SHP77 (cell line): ENCODE measurements at places on chromosomes 12 and 14.

DNA sequence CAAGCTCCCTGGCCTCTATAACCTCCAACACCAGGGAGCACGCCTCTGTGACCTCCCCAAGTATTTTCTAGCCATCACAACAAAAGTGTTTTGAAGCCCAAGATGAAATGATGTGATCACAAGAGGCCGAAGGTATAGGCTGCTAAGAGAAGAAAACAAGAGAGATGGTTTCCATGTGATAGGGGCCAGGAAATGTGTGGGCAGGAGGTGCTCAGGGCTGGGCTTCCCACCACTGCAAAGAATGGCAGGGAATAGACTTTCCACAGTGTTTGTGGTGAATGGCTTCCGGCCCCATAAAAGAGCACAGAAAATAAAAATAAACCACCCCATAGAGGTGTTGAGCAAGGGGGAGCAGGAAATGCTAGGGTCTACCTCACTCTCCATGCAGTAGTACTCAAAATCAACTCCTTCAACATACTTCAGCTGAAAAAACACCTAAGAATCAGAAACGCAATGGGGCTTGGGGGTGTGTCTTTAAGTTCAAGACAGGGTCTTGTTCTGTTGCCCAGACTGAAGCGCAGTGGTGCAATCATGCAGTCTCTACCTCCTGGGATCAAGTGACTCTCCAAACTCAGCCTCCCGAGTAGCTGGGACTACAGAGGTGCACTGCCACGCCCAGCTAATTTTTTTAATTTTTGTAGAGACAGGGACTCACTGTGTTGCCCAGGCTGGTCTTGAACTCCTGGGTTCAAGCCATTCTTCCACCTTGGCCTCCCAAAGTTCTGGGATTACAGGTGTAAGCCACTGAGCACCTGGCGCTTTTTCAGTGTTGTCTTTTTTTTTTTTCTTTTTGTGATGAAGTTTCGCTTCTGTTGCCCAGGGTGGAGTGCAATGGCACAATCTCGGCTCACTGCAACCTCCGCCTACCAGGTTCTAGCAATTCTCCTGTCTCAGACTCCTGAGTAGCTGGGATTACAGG, 27.1 kb downstream of the DAD1 start:
- DNase-seq, result no peak

DNA sequence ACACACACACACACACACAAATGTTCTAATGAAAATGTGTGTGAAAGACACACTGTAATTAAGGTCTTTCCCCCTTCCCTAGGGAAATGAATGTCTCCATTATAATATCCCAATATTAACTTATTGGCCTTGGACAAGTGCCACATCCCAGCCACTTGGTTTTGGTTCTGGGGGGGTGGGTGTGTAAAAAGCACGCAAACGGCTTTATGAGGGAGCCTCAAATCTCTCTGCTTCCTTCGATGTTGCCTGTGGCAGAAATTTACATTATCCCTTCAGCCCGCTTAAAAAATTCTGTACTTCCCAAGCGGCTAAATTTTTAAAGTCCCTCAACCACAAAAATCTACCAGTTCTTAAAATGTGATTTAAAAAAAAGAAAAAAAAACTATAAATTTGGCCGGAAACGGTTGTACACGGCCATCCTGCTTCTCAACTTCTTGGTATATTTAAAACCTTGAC, 432 bp downstream of the C14orf93 start:
- DNase-seq, result no peak

DNA sequence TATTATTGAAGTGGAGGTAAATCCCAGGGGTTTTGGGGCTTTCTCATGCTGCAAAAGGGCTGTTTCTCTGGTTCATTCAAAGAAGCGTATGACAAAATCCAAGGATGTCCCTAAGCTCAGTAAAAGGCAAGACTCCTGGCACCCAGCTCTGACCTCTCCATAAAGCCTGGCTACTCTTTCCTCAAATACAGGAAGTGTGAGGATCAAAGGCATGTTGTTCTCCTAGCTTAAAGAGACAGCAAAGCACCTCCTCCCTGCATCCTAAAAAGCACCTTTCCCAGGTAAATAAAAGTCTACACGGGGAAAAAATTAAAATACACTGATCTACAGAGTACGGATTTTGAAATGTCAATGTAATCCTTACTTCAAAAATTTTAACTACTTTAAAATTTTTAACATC, 118.6 kb downstream of the LMNTD1 start:
- no peak for DNase-seq

DNA sequence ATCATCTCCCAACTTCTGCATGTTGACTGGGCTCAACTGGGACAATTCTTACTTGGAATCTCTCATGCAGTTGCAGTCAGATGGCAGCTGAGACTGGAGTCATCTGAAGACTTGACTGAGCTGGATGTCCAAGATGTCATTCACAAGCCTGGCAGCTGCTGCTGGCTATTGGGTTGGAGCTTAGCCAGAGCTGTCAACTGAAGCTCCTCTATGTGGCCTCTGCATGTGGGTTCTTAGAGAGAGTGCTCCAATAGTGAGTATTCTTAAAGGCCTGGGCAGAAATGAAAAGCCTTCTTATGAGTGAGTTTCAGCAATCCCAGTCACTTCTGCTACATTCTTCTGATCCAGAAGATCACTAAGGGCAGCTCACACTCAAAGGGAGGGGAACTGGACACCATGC, 440.9 kb downstream of the LRIG3 start:
- DNase-seq, result no peak

DNA sequence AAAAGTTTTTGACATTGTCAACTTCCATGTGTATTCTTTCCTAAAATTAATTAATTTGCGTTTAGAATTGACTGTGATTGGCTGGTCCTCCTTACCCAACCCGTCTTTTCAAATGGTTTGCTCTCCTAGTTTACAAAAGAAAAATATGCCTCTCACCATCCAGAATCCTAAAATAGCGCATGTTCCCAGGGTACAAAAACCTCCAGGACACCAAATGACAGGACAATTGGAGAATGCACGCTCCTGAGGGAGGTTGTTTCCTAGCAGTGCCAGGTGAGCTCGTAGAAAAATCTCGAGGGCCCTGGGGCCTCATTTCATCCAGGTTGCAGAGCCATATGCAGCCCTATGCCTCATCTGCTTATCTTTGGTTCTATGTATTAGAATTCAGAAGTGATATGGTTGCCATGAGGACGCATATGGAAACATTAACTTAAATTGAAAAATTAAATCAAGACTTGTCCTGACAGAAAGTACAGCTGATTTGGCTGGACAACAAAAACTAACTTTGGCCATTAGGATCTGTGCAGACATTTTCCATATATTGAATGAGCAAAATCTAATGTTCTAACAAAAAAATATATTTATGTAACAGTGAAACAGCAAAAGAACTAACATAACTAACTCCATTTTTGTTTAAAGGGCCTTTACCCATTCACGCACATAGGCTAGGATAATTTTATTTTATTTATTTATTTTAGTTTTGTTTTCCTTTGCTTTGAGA, 28.2 kb upstream of the EGLN3 start:
- DNase-seq, result no peak

DNA sequence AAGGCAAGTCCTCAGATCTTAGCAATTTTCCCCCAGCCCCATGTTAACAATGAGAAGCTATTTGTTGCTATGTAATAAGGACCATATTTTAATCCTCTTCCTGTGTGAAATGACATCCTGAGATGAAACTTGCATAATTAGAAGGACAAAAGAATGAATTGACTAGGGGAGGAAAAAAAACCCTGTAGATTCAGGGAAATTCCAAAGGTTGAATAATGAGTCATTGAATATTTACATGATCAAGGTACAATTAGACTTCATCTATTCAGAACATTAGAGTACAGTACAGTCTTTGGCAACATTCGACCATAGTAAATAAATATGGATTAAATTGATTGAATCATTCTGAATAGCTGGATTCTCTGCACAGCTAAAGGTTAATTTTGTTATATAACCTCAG, 9.4 kb downstream of the MYBPC1 start:
- no peak for DNase-seq

GRCh38 chr12:91579516-91580263, 397.1 kb upstream of the DCN start:
- no peak for DNase-seq

DNA sequence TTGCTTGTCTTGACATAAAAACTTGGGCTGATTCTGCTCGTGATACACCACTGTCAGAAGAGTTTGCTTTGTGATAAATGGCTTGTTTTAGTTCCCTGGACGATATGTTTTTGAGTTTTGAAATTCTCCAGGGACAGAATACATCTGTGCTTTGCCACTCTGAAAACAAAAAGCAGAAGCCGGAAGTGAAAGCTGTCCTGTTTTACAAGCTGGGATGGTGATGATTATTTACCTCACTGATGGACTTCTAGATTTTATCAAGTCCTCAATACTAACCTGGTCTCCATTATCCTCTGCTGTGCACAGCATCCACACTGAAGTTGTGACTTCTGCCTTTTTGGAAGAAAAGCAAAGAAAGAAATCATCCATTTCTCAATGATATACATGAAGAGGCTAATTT, 251.6 kb downstream of the TRHDE start:
- DNase-seq, result no peak

DNA sequence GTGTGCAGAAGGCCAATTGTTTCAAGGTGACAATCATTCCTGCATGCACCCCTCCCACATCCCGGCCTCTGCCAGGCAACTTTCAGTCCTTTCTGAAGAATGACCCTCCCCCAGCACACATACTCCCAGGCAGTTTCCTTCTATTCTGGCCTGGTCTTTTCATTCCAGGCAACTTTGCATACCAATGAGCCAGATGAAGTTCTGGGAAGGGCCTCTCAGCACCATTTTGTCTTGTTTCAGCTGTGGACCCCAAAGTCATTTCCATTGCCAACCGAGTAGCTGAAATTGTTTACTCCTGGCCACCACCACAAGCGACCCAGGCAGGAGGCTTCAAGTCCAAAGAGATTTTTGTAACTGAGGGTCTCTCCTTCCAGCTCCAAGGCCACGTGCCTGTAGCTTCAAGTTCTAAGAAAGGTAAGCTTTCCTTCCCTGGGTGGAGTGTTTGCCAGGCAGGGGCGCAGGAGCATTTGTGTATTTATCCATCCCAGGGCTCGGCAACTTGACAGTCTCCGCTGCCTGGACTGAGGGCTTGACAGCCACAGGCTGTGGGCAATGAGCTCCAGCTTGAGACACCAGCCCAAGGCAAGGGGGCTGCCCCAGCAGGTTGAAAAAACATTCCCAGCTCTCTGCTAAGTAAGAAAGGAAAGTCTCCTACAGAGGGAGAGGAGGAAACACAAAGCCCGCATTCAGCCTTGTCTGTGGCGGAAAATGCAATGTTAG, 16.4 kb downstream of the BCL2L14 start:
- no peak for DNase-seq

DNA sequence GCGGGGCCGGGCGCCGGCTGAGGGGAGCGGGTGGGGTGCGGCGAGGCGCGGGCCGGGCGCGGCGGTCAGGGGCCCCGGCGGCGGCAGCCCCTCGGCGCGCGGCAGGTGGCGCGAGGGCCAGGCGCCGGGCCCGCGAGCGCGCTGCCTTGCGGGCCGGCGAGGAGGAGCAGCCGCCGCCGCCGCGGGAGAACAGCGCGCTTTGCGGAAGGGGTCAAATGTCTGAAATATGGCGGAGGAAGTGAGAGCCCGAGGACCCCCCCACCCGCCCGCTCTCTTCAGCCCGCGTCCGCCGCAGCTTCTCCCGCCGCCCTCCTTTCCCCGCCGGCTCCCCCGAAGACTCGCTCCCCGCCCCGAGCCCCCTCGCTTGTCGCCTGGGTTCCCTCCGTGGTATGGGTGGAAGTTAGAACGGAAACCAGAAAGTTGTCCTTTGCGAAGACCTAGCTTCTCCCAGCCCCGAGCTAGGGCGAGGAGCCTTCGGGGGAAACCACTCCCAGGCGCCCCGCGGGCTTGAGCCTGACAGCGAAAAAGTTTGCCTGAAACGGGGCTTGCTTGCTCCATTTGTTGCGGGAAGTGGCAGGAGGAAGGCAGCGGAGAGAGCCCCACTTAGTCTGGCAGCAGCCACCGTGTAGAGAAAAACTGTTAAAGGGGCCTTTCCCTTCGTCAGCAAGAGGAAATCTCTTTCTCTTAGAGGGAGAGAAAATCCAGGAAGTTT, 551 bp downstream of the RAP1B start:
- peak; percentile 24 for DNase-seq

DNA sequence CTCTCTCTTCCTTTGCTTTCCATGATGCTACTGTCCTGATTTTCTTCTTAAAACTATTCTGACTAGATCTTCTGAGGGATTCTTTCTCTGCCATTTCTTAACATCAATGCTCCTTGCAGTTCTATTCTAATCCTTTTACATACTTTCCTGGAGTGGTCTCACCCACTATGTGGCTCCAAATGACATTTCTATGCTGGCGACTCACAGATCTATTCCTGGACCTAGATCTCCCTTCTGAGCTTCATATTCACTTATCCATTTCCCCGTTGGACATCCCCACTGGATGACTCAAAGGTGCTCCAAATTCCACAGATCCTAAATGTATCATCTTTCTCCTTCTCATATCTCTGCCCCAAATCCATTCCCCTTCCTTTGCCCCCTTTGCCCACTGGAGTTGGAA, 4.1 kb downstream of the TEP1 start:
- no peak for DNase-seq
